ENCODE measurements at places on chromosomes 11 and 22. TPM values are rescaled to one million over a fixed set of nuclear protein-coding genes. Genes with fewer than 3 reads are reported as not detected.

CHRNA10 gene
- total RNA-seq, result 0.71 TPM

NLRP14 gene
- 0.10 TPM for total RNA-seq

SPA17 gene
- total RNA-seq, result 14.0 TPM

MRGPRE gene
- total RNA-seq, result not detected

LARGE2 gene
- total RNA-seq, result 0.29 TPM

DEUP1 gene
- not detected for total RNA-seq

CLDN5 gene
- 0.90 TPM for total RNA-seq

SCGB1D2 gene
- total RNA-seq, result not detected

FXYD2 gene
- total RNA-seq, result 2.5 TPM

PLA2G3 gene
- total RNA-seq, result 0.25 TPM

GRCh38 chr11:10247011-10247410, 47.0 kb downstream of the SBF2 start:
- no peak for ATAC-seq

DNA sequence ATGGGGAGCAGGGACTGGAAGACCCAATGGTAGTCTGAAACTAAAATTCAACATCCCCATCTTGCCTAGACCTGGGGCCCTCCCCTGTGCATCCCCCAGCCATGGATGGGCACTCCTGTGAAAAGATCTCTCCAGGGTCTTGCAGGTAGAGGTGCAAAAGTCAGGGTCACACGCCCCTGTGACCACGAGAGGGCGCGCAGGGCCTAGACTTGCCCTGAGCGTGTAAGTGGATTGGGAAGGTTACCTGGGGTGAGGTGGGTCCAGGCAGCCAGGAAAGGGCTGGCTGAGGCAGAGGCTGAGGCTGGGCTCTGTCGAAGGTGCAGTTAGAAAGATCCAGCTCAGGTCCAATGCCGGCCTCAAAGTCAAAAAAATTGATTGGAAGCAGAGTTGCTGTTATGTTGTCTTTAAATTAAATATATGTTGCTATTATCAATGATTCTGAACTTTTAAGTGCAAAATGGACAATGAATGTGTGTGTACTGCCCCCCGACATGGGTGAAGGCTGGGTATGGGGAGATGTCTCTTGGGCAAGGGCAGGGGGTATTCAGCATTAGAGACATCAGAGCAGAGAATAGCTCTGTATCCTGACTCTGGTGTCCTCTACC, 4.8 kb upstream of the POU2F3 start:
- ATAC-seq, result peak; percentile 59

DNA sequence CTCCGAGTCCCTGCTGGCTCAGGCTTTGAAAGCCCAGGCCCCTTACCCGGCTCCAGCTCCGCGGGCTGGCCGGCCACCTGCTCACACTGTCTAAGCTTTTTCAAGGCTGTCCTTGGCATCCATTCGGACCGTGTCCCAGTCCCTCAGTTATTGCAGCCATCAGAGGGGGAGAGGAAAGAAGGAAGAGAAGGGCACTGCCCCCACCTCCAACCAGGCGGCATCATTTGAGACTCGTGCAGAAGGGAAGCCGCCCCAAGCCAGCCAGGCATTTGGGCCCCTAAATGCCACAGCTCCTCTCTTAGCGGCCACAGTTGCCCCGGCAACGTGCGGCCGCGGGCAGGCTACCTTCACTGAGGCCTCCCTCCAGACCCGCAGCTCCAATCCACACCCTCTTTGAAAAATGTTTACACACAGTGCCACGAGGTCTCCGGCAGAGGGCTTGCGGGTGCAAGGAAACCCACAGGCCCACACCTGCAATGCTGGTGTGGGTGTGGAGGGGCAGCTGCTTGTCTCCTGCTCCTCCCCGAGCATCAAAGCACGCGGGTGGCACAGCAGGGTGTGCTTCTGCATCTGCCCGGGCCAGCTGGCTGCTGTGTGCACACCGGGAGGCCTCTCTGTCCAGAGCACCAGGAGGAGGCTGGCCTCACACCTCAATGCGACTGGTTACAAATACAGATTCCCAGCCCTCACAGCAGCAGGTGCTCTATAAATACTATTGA, 124.4 kb downstream of the CTTN start:
- ATAC-seq, result peak; percentile 86

GRCh38 chr11:60348116-60348515, 21.1 kb downstream of the MS4A6E start:
- ATAC-seq, result no peak

GRCh38 chr11:13120691-13121090, 111.6 kb downstream of the RASSF10 start:
- no peak for ATAC-seq

GRCh38 chr22:25880524-25880923, 138.5 kb downstream of the MYO18B start:
- ATAC-seq, result no peak

GRCh38 chr11:113928311-113928710, 23.7 kb downstream of the HTR3B start:
- ATAC-seq, result no peak

DNA sequence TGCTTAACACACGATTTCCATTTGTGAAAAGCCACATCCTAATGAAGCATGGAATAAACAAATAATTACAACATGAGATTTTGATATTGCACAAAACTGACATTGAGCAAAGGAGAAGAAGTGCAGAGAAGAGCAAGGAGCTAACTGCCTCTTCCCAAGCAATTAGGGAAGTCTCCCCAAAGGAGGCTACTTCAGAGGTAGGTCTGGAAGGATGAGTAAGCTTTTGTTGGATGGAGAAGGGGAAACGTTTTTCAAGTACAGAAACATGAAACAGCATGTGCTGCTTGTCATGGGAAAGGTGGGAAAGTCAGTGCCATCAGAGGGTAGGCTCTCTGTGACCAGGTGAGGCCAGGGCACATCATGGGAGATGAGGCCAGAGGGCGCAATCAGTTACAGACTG, 132.2 kb upstream of the SESN3 start:
- no peak for ATAC-seq

- ATAC-seq, result no peak
Observed at GRCh38 chr11:91513734-91514133, 710.9 kb upstream of the FAT3 start.

DNA sequence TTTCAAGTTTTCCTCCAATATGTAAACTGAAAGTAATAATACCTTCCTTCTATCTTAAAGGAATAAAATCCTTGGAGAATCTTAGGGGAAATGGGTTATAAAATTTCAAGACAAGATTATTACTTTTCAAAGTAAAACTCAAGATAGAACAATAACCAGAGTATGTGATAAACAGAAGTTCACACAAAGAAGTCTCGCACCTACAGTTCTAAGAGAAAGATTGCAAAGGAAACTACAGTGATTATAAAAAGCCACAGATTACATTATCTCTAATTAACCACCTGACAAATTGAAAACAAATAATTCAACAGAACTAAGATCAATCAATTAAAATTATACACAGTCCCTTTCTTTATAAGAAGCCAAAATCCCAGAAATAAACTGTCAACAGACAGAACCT, 34.0 kb downstream of the AMBRA1 start:
- ATAC-seq, result no peak

DNA sequence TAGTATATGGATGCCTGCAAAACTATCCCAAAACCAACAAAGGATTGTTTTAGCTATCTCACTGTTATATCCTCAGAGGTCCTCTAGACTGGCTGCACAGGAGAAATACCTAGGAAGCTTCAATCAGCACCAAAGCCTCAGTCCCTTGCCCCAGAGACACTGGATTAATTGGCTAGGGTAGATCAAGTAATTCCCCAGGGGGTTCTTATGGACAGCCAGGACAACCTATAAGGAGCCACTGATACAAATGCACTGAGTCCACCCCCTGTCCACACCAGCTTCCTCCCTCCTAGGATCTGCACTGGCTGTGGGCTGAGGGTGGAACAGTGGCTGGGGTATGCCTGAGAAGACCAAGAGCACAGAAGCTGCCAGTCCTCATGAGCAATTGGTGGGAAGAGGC, 16.3 kb downstream of the ADORA2A start:
- ATAC-seq, result no peak

DNA sequence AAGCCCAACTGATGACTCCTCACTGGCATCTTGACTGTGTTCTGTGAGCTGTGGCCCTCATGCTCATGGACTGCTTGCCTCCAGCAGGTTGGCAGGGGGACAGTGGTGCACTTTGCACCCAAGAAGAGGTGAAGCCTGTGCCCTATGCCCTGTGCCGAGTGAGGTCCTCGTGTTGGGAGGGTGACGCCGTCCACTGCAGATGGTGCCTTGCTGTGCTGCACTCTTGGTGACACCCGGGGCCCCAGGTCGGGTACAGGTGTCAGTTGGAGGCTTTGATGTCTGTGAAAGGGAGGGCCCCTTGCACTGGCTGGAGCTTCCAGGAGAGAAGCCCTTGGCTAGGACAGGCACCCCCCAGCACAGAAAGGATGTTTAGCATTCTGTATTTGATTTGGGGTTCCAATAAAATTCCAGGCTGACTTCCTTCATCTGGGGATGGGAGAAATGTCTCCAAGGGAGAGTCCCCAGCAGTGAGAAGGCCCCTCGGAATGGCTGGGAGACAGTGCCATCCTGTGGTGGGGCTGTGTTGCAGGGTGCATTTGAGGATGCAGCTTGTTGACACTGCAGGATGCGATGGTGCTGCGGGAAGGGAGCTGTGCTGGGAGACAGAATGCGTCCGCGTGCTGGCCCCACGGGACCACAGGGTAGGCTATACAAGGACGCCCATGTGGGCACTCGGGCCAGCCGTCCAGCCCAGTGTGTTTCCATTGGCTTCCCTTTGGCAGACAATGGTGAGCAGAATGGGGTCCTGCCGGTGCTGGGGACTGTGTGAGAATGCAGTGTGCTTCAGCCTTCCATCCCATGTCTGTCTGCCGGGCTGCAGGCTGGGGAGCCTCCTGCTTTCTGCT, 2.5 kb upstream of the ZDHHC8 start:
- ATAC-seq, result no peak

- ATAC-seq, result no peak
Observed at GRCh38 chr11:34548278-34548677, 34.7 kb upstream of the ELF5 start.

DNA sequence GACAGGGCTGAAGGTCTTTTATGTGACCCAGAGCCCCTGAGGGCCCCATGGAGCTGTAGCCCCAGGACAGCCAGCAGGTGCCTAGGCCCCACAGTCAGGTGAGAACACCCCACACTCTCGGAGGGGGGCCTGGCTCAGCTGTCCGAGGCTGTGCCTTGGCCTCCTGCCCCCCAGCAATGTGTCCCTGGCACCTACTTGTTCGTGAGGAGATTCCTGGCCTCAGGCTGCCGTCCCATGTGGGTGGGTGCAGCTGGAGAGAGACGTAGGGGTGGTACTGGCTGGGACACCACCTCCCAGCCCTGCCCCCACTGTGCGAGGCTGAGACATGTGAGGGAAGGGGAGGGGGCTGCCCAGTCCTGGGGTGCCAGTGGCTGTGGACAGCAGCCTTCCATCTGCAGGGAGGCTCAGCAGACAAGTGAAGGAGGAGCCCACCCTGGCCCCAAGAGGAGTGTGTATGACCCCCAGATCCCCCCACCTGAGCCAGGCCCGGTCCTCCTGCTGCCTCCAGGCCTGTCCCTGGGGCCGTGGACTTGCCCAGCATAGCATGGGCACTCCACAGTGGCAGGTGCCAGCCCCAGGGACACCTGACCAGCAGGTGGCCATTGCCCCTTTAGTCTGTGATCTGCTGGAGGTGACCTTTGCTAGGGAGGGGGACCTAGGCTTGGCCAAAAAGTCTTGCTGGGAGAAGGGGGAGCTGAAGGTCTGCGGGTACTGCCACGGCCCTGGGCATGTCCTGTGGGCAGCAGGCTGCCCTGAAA, 17.0 kb downstream of the IL17REL start:
- ATAC-seq, result no peak

- ATAC-seq, result no peak
Observed at GRCh38 chr22:27557286-27558008, 244.1 kb downstream of the MN1 start.

- ATAC-seq, result no peak
Observed at GRCh38 chr11:69114811-69115523, 40.8 kb upstream of the SMIM38 start.

- no peak for ATAC-seq
Observed at GRCh38 chr22:37681556-37682049, 4.5 kb upstream of the NOL12 start.

GRCh38 chr11:47109051-47109726, 67.5 kb downstream of the ARFGAP2 start:
- ATAC-seq, result peak; percentile 41

- ATAC-seq, result no peak
Observed at GRCh38 chr11:73197348-73197747, 20.7 kb upstream of the P2RY2 start.

DNA sequence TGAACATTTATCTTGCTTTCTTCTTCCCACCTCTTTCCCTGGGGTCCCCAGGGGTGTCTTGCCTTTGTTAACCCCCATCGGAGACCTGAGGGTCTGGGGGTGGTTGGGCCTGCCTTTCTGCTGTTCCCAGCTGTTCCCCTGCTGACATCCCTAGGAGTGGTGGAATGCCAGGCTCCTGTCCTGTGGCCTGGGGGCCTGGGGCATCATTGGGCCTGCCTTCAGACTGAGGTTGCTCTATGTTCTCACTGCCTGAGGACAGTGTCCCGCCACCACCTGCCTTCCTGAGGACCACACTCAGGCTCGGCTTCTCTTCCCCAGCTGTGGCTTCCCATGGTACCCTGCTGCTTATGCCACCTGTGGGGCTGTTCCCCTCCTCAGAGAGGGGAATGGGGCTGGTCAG, 1.1 kb upstream of the IL18BP start:
- no peak for ATAC-seq

- ATAC-seq, result no peak
Observed at GRCh38 chr11:61505640-61506155, 2.9 kb upstream of the LRRC10B start.

DNA sequence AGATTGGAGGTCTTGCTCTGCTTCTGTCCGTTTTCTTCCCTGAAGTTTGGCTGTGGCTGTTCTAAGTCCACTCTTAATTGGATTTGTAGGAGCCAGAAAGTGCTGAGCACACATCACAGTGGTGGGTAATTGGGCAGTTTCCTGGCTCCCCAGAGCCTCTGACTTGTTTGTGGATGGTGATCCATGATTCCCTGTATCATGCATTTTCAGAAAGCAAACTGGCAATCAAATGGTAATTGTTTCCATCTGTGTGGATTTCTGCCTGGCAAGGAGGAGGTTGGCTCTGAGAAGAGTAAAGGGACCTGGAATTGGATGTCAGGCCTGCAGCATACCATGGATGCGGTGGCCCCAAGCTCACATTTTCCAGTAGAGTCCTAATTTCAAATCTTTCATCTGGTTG, 49.5 kb downstream of the PPFIBP2 start:
- no peak for ATAC-seq

DNA sequence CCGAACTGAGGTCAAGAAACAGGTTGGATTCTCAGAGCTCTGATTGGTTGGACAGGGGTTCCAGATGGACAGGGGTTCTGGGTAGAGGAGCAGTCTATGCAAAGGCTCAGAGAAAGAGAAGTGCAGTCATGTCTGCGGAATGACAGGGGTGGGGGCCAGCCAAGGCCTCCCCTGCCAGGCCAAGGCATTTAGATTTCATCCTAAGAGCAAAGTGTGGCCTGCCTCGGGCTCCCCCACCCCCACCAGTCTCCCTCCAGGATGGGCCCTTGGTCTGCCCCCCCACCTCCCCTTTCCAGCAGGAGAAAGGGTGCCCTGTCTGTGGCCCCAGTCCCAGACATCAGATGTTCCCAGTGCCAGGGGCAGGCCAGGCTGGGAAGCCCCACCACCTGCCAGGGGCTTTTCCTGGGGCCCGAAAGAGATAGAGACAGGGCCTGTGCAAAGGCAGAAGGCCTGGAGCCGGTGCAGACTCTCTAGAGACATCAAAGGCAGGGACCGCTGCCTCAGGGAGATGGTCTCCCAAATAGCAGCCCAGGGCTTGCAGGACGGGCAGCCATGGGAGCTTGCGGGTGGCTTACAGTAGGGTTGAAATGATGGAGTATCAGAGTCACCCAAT, 9.4 kb downstream of the SUSD2 start:
- ATAC-seq, result no peak
